Posterior cingulate gyrus (tissue), 11 donors: ENCODE measurements at places on chromosomes 13 and 19.

DNA sequence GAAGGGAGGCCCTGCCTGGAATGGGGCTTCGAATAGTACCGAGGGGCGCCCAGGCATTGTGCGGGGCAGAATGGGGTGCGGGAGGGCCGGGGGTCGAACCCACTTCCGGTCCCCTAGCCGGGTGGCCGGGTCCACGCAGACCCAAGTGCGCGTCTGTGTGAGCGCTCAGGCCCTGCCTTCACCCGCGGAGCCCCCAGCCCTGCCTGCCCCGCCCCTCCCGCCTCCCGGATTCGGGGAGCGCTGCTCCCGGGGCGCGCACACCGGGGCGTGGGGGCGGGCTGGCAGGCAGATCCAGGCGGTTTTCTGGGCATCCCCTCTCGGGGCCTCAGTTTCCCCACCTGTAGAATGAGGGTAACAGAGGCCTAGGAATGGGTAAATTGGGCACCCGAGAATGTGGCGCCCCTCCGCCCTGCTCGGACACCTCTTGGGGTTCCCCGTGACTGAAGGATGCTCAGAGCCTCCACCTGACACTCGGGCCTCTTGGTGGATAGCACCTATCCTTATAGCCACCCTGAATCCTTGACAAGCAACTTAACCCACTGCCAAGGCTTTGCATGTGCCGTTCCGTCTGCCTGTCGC lies 682 bp downstream of the PIK3R2 start:
- no peak for DNase-seq

GRCh38 chr13:20140487-20140886 lies 20.4 kb downstream of the GJA3 start:
- no peak for DNase-seq

DNA sequence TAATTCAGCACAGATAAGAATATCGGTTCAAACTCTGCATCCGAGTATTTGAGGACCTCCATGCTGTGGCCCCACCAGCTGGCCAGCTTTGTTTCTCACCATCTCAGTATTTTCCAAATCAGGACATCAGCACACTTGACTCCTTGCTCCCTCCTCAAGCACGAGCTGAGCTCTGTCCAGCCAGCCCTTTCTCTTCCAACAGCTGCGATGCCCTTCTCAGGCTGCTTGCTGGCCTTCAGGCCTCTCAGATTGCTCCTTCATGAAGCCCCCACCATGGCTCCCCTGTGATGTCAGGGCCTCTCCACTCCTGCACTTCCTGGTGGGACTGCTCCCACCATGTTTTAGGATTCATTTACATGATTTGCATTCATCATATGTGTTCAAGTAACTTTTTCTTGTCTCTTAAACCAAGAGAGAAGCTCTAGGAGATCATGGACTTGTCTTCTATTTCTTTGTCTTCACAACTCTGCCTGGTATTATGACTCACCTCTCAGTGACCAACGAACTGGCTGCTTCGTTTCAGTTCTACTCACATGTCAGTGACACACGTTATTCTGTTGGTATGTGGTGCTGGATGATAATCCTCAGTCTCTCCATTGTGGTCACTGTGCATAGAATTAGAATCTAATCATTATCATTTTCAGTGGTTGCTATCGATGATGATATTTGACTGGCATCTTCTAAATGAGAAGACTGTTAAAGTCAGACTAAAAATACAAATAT lies 471.7 kb downstream of the EFNB2 start:
- no peak for DNase-seq

- DNase-seq = no peak
Observed at GRCh38 chr13:95865080-95865615, 188.1 kb downstream of the UGGT2 start.
